ENCODE measurements at places on chromosomes 3 and 15.

- DNase-seq: no peak
These were observed 742.0 kb downstream of the NR2F2 start for GRCh38 chr15:97072545-97072944.

DNA sequence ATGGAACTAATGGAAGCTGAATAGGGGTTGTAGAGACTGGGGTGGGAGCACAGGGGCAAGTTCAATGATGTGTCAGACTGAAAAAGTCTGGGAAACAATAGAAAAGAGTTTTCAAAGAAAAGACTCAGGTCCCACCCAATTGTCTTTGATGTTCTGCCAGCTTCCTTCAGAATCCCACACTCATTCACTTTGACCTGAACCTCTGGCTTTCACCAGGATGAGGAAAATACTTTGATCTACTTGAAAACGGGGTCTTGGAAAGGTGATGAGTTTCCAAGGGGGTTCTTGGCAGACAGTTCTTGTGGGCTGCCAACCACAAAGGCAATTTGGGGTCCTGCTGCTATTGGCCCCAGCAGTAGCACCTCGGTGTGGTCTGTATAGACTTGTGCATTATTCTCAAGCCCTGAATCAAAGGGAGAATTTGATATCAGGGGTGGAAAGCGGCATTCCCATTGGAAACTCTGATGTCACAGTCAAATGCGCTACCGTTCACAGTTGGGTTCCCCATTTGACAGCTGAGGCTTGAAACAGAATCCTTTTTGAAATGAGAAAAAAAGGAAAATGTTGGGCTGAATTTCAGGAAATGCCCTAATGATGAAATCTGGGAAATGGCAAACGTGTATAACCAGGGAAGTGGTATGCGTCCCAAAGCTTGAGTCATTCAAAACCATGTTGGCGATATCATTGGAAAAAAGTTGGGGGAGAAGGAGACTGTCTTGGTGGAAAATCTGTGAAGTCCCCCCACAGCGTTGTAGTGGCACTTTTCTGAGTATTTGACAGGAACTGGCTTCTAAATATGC is 229.2 kb upstream of the LRTM1 start:
- no peak for DNase-seq

DNA sequence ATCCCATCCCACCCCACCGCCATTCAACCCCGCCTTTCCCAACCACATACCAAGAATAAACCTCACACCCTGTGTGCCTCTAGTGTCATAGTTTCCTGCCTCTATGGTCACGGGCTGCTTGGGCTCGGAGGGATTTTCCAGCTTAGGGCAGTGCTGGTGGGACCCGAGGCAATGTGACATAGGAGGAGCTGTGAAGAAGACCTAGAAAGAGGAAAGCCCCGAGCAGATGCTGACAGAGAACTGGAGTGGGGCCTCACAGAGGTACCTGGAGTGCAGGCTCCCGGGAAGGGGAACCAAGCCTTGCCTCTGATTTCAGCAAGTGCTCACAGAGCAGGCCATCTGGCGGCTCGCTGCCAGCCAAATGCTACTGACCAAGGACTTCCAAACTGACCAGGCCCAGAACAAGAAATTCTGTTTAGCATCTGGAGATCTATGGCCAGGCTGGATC is 27.5 kb downstream of the BHLHE40 start:
- no peak for DNase-seq

DNA sequence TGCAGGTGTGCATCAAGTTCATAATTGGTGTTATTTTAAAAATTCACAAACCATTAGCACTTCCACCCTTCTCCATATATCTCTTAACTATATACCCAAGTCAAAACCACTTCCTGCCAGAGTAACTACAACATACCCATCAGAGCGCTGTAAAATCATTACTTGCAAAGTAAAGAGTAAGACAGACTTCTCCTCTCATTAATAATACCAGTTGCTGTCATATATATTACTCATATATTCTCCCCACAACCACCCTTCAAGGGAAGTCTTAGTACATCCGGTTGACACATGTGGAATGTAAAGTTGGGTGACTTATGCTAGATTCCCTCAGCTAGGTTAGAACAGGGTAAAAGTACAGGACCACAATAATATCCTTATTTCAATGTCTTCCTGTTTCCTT is 5.6 kb downstream of the TERC start:
- no peak for DNase-seq

Data from activated naive CD4-positive, alpha-beta T cell (primary cell).